ENCODE measurements at places on chromosomes 1 and 21.

GRCh38 chr1:47502746-47503370, 65.0 kb downstream of the FOXD2 start:
- no peak for DNase-seq

GRCh38 chr1:150065184-150065871, 2.2 kb upstream of the VPS45 start:
- DNase-seq, result no peak

- DNase-seq, result peak; percentile 47
Measured at GRCh38 chr1:207004931-207005830, 27.4 kb downstream of the C1orf116 start.

GRCh38 chr1:163701783-163702374, 380.1 kb downstream of the NUF2 start:
- no peak for DNase-seq

- no peak for DNase-seq
Measured at GRCh38 chr1:227889047-227889862, 58.5 kb downstream of the WNT9A start.

DNA sequence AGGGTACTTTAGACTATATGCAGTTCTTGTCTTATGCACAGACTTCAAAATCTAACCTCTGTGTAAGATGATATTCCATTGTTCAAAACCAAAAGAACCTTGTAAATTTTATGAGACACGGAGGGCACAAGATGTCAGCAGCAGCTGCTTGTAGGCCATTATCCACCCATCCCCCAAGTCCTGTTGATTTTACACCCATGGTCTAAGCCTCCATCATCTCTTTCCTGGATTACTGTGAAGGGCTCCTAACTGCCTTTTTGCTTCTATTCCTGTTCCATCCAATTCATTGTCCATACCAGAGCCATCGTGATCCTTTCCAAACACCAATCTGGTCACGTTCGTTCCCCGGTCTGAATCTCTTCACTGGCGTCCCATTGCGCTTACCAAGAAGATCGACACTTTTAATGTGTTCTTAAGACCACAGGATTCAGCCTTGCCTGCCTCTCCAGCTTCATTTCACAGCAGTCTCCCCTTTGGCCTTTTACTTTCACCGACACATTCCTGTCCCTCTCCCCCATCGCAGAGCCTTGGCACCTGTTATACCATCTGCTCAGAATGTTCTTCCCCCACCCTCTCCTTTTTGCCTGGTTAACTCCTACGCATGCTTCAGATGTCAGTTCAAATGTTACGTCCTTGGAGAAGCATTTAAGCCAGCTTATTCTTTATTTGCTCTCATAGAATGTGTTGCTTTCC, 107.3 kb upstream of the POU3F1 start:
- peak; percentile 81 for DNase-seq

Data from NCI-H187 treated with DMSO at 0.1 percent for 48 hours (cell line).